Spinal cord (tissue), 10 donors: ENCODE measurements at places on chromosomes 7 and 10. TPM values are rescaled to one million over a fixed set of nuclear protein-coding genes. Genes with fewer than 3 reads are reported as not detected.

The RAB19 gene
- 0.99 TPM for total RNA-seq

The DRGX gene
- 18.3 TPM for total RNA-seq

The NPTX2 gene
- 9.8 TPM for total RNA-seq

The MBLAC1 gene
- 4.8 TPM for total RNA-seq

The KAZALD1 gene
- 4.2 TPM for total RNA-seq

The NUTM2A gene
- total RNA-seq = 1.2 TPM

The ECHS1 gene
- 52.1 TPM for total RNA-seq

The HMX2 gene
- total RNA-seq = not detected

The SPDYE2 gene
- not detected for total RNA-seq

The ACADSB gene
- total RNA-seq = 14.0 TPM

The CFAP69 gene
- 10.9 TPM for total RNA-seq
